ENCODE measurements at places on chromosomes 4 and X.

DNA sequence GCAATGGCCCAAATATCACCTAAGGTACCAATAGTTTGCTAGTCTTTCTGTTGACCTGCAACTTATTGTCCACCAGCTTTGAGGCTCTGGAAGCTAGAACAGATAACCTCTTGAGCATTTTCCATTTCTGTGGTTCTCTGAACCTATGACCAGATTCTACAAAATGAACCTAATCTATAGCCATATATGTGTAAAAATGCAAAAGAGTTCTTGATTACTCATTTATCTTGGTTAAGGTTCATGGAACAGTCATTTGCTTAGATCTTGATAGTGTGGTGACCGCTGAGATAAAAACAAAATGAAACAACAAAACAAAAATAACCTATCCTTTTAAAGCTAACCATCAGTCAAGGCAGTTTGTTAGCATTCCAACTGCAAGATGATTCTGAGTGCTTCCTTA is 9.3 kb upstream of the GATB start:
- no peak for DNase-seq

- DNase-seq: no peak
These were observed 73.0 kb upstream of the WDFY3 start for GRCh38 chr4:85039526-85039925.

DNA sequence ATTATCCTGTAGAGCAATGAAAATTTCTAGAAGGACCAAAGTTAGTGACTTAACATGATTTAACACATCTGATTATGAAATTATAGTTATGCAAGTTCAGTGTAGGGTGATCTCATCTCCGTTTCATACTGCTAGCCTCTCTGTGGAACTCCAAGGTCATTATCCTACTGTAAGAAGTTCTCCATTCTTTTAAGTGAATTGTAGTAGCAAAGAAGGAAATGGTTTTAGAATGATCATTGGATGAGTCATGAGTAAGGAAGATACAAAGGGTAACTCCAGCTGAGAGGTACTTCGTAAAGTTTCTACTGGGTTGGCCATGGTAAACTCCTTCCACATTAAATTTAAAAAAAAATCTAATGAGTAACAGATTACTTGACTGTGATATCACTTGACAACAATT is 215.0 kb upstream of the GIMD1 start:
- no peak for DNase-seq

DNA sequence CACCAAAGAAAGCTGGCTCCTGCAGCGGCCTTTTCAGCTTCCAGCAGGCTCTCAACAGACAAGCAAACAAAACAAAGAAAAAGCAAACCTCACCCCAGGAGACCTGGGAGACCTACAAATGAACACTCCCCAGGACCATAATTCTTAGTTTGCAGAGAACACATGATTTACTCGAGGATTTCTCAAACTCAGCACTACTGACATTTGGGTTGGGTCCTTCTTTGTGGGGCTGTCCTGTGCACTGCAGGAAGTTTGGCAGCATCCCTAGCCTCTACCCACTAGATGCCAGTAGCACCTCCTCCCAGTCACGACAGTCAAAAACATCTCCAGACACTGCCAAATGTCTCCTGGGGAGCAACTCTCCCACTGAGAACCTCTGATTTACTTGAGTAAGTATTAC is 21.9 kb downstream of the APOO start:
- DNase-seq: no peak

Data from KG1 (cell line).